ENCODE measurements at places on chromosomes 2 and 18.

GRCh38 chr2:136766073-136766404 is 694 bp downstream of the THSD7B start:
- no peak for DNase-seq

- no peak for DNase-seq
Observed at GRCh38 chr2:22518641-22519040, 866.3 kb upstream of the KLHL29 start.

DNA sequence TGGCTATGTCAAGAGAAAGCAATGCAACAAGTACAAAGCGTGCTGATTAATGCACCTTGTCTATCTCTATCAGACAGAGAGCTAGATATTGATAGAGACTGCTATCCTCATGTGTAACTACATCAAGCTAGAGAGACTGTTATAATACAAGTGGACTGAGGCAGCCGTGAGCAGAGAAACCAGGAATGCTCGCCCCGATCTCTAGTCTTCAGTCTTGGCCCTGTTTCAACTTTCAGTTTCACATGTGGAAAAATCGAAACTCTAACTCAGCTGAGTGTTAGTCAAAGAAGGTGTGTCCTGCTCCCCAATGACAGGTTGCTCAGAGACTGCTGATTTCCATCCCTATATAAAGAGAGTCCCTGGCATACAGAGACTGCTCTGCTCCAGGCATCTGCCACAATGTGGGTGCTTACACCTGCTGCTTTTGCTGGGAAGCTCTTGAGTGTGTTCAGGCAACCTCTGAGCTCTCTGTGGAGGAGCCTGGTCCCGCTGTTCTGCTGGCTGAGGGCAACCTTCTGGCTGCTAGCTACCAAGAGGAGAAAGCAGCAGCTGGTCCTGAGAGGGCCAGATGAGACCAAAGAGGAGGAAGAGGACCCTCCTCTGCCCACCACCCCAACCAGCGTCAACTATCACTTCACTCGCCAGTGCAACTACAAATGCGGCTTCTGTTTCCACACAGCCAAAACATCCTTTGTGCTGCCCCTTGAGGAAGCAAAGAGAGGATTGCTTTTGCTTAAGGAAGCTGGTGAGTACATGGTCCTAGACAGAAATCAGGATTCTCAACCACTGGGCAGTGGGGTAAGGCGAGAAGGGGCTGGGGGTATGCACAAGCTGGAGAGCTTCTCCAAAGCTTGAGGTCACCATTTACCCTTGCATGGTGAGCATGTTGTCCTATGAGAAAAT is at the start of gene RSAD2:
Gene RSAD2 (plus strand): TSS at position 376 of the 903 bp plus-strand sequence. CDS start 24 bp downstream, at position 400.
- DNase-seq: no peak

GRCh38 chr2:147910990-147911473 is 66.2 kb downstream of the ACVR2A start:
- peak; percentile 45 for DNase-seq

DNA sequence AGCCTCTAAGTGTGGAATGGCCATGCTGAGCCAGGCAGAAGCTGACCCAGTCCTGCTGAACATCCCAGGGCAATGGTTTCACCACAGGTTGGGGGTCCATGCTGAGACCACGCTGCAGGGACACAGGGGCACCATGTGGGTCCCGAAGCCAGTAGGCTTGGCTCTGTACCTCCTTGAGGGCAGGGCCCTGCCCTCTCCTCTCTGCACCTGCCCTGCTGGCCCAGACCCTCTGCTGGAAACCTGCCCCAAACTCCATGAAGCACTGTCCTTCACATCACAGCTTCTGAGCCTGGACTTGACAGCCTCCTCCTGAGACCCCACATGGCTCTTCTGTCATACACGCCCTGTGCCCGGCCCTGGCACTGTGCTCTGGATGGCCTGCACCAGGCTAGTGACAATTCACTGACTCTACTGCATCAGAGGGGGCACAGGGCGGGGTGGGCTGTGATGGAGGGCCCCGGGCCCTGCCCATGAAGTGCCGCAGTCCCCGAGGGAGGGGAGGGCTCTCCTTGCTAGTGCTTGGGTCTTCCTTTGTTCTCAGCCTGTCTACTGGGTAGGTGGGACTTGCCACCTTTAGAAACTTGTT is 24.7 kb downstream of the HS6ST1 start:
- no peak for DNase-seq

DNA sequence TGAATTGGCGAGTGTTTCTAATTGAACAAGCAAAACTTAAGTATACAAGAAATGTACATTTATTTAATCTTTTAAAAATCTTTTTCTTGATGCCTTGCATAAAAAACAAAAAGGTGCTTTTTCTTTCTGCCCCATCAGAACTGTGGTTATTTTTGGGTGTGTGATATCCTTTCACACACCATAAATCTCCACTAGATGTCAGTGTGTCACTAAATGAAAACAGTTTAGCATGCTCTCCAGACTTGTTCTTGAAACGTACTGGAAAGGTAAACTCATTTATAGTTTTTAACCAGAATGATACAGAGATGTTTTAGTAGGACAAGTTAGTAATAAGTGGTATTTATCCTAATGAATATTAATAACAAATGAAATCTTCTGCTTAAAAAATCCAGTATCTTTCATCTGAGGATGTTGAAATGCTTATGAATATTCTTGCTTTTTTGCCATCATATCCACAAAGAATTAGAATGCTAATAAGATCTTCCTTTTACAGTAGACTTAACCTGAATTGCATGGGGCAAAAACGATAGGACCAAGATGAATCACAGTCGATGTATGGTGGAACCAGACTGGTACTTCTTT is 96.8 kb downstream of the UBE2E3 start:
- peak; percentile 32 for DNase-seq

GRCh38 chr18:78113136-78113939 is 863.7 kb downstream of the GALR1 start:
- DNase-seq: no peak

GRCh38 chr18:32548688-32549087 is 78.0 kb upstream of the GAREM1 start:
- no peak for DNase-seq

GRCh38 chr2:215418064-215418963 is 17.6 kb downstream of the FN1 start:
- no peak for DNase-seq

- no peak for DNase-seq
Observed at GRCh38 chr2:192551760-192552159, 357.0 kb upstream of the TMEFF2 start.

GRCh38 chr2:73268830-73269685 is 15.2 kb downstream of the FBXO41 start:
- DNase-seq: no peak

GRCh38 chr2:37782721-37783371 is 111.4 kb upstream of the CDC42EP3 start:
- DNase-seq: no peak

All from HS-5 (cell line).